ENCODE measurements at places on chromosomes 16 and 17. TPM values are rescaled to one million over a fixed set of nuclear protein-coding genes. Genes with fewer than 3 reads are reported as not detected.

DNA sequence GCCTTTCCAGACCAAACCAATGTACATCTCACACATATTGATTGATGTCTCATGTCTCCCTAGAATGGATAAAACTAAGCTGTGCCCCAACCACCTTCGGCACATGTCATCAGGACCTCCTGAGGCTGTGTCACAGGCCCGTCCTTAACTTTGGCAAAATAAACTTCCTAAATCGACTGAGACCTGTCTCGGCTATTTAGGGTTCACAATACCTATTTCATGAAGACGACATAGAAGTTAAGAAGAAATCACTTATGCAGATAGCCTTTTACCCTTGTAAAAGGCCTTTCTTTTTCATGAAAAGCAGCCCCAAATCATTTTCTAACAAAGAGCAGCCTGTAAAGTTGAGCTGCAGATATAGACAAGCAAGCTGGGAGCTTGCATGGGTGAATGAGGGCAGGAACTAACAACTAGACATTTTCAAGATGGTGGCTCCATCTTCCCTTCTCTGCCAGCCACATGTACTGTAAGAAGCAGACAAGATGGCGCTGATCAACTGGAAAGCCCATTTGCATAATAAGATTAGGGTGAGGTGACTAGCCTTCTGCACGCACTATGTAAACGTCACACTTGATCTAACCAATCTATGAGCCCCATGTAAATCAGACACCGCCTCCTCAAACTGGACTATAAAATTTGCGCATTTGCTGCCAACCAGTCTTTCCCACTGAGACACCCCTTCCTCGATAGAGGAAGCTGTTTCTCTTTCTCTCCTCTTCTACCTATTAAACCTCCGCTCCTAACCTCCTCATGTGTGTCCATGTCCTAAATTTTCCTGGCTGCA is 4.7 kb upstream of the KDM8 start:
- DNase-seq: no peak

GRCh38 chr17:8922451-8922850 is 43.1 kb downstream of the PIK3R5 start:
- DNase-seq: no peak

- DNase-seq: no peak
These were observed 224.7 kb upstream of the IRX3 start for GRCh38 chr16:54511222-54511731.

DNA sequence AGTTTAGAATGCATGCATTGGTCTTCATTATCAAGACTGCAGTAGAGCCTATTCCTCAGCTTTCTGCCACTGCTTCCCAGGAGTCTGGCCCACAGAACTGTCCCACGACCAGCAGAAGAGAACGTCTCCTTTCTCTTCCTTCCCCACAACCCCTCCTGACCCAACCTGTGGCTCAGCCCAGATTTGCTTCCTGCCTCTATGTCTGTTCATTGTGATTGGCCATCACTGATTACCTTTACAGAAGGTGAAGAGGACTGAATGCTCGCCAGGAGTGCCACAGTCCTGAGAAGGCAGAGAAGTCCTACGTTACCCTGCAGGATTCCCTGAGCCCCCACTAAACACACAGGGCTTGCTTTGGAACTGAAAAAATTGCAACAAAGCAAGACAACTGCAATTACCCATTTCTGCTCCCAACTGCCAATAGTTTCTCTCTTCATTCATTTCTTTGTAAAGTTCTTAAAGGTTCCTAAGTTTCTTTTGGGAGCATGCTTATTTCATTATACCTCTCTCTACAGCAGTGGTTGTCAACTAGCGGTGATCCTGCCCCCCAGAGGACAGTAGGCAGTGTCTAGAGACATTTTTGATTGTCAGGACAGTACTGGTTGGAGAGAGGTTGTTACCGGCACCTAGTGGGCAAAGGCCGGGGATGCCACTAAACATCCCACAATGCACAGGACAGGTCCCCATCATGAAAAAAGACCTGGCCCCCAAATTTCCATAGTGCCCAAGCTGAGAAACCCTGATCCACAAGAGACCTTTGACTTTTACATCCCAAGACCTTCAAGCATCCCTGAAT is 4.5 kb upstream of the NAT9 start:
- no peak for DNase-seq

- DNase-seq: peak; percentile 92
These were observed 4.5 kb downstream of the PMP22 start for GRCh38 chr17:15260376-15261257.

DNA sequence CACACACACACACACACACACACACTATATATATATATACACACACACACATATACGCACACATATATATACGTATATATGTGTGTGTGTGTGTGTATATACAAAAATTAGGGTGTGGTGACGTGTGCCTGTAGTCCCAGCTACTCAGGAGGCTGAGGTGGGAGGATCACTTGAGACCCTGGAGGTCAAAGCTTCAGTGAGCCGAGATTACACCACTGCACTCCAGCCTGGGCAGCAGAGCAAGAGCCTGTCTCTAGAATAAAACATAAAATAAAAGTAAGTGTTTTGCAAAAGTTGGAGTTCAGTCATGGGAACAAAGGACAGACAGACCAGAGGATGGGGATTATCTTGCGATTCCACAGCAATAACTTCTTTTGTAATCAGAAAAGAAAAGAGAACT is 10.8 kb downstream of the NUPR1 start:
- no peak for DNase-seq

DNA sequence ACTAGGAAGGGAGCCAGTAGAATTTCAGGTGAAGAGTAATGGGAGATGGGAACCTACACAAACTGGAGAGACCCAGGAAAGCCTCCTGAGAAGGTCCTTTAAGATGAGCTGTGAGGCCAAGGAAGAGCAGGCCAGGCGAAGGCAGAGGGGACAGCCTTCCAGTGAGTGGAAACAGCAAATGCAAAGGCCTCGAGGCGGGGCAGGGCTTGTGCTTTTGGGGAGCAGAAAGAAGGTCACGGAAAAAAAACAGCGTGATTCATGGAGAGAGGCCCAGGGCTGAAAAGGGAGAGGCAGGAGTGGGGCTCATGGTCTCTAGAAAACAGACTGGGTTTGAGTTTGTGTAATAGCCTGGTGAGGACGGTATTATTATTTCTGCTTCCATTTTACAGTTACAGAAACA is 386.5 kb upstream of the ASIC2 start:
- DNase-seq: no peak

- peak; percentile 77 for DNase-seq
These were observed 3.8 kb upstream of the CD7 start for GRCh38 chr17:82320956-82321927.

DNA sequence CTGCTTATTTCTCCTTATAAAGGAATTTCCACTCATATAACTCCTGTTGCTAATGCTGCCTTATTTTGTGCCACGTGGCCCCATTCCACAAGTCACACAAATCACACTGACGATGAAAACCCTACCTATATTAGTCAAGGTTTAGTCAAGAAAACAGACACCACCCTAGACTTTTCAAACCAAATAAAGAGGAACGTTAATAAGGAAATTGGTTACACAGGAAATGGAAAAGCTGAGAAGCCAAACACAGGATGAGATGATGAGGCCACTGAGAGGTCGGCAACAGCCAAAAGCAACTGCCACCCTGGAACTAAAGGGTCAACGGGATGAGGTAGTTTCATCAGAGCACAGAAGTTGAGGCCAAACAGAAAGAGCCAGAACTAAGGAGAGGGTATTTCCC is 47.3 kb upstream of the ALOX12 start:
- DNase-seq: no peak

- DNase-seq: no peak
These were observed 100.8 kb upstream of the XYLT1 start for GRCh38 chr16:17571499-17572093.

- peak; percentile 28 for DNase-seq
These were observed 101.2 kb downstream of the OR1D5 start for GRCh38 chr17:2962236-2962635.

GRCh38 chr17:385836-386140 is 33.2 kb upstream of the RPH3AL start:
- no peak for DNase-seq

- no peak for DNase-seq
These were observed 94.0 kb downstream of the PITPNC1 start for GRCh38 chr17:67471118-67471517.

GRCh38 chr17:75454193-75454592 is 2.2 kb upstream of the TMEM94 start:
- no peak for DNase-seq

GRCh38 chr17:51032850-51033249 is 87.8 kb downstream of the SPAG9 start:
- DNase-seq: no peak

DNA sequence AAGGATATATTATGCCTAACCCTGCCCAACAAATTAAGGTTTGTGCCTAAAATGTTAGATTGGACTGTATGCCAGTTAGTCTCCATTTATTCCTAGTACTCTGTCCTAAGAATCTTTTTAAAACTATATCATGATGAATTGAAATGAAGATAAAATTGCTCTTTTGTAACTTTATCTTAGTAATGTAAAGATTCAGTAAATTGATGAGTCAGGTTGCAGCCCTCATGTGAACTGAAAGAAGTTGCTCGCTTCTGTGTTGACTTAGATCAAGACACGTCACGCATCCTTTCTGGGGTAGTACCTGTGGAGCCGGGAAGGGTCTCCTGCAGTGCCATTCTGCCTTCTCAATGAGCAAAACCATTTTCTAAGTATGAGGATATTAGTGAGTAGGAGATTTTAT is 63.3 kb downstream of the GAN start:
- no peak for DNase-seq

DNA sequence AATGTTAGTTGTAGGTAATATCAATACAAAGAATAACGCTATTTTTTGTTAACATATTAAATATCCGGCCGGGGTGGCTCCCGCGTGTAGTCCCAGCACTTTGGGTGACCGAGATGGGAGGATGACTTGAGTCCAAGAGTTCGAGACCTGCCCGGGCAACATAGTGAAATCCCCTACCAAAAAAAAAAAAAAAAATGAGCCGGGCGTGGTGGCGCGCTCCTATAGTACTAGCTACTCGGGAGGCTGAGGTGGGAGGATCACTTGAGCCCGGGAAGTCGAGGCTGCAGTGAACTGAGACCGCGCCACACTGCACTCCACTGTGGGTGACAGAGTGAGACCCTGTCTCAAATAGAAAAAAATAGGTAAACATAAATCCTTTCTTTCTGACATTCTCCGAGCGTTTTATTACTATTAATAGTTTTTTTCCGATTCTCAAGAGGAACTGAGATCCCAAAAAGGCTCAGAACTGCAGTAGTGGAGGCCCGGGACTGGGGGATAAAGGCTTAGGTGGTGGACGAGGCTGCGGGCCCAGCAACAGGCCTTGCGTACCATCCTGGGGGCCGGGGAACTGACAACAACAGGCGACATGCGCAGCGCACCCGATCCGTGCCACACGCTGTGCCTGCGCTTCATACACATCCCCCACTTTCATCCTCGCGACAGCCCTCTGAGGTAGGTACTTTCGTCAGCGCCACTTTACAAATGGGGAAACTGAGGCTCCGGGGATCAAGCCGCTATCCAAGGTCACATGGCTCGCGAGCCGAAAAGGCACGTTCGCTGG is 919 bp downstream of the N4BP1 start:
- peak; percentile 70 for DNase-seq

DNA sequence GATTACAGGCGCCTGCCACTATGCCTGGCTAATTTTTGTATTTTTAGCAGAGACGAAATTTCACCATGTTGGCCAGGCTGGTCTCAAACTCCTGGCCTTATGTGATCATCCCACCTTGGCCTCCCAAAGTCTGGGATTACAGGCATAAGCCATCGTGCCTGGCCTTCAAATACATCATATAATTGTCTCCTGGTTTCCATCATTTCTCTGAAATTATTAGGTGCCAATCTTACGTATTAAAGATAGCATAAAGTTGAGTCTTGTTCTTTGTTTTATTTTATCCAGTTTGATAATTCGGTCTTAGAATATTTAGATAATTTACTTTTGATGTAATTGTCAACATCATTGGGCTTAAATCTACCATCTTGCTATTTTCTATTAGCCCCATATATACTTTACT is 32.8 kb upstream of the TMEM92 start:
- DNase-seq: no peak

DNA sequence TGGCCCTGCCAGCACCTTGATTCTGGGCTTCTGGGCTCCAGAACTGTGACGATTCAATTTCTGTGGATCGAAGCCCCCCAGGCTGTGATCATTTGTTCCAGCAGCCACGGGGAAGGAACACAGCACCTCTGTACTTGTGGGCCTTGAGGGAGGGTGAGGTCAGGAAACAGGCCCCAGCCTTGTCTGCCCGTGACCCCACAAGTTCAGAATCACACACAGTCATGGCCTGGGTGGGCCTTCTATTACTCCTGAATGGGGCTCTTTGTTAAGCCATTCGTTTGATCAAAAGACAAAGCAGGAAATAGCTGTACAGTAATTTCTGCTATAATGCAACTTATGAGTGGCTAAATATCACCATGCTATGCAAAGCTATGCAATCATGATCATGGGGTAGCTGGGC is 10.1 kb downstream of the ST6GALNAC2 start:
- no peak for DNase-seq

DNA sequence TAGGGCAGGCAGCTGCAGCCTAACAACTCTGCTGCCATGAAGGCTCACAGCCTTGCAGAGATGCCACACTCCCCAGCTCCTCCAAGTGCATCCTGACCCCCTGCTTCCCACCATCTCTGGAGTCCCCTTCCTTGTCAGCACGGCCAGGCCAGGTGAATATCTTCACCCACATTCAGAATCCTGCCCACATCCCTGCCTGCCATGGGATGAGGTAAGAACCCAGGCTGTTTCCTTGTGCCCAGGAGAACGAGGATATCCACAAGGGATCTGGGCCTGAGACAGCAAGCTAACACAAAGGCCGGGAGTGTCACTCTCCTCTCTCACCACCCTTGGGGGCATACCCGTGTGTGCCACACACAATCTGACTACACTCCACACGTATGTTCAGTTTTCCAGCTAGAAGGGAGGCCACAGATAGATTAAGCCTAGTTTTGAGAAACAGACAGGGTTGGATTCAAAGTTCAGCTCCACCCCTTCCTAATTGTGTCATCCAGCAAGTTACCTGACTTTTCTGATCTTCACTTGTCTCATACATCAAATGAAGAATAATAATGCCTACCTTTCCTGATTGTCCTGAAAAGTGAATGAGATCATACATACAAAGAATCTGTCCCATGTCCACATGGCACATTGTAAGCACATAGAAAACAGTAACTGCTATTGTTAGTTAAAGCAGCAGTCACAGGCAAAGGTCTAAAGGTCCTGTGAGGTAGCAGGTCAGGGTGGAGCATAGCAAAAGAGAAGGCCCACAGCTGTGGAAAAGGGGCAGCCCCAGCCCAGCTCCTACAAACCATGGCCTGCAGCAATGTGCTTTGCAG is 17.4 kb upstream of the SUPT4H1 start:
- no peak for DNase-seq

- DNase-seq: no peak
These were observed 7.2 kb downstream of the MRPL58 start for GRCh38 chr17:75019710-75020109.

- no peak for DNase-seq
These were observed 43.5 kb downstream of the TEX2 start for GRCh38 chr17:64219571-64219970.

GRCh38 chr17:48726114-48726915 is 2.2 kb downstream of the HOXB13 start:
- no peak for DNase-seq

GRCh38 chr16:9343276-9343675 is 251.8 kb downstream of the HAPSTR1 start:
- no peak for DNase-seq

P2RX1 gene
- total RNA-seq: 6.8 TPM

VAT1 gene
- 267 TPM for total RNA-seq

PIPOX gene
- 0.87 TPM for total RNA-seq

MYH2 gene
- 1.0 TPM for total RNA-seq

NDE1 gene
- 28.9 TPM for total RNA-seq

TNFRSF13B gene
- total RNA-seq: not detected

ALOX12B gene
- total RNA-seq: not detected

CES3 gene
- 3.4 TPM for total RNA-seq

TGFB1I1 gene
- total RNA-seq: 49.9 TPM

CD19 gene
- total RNA-seq: not detected

SLC13A2 gene
- total RNA-seq: 0.87 TPM

CRYBA1 gene
- not detected for total RNA-seq

MT1A gene
- total RNA-seq: 4.9 TPM
